ENCODE measurements at places on chromosomes 5 and 9.

- no peak for DNase-seq
Observed at GRCh38 chr9:126636983-126637798, 23.5 kb downstream of the LMX1B start.

- DNase-seq, result no peak
Observed at GRCh38 chr5:135309391-135310327, 89.4 kb downstream of the MACROH2A1 start.

DNA sequence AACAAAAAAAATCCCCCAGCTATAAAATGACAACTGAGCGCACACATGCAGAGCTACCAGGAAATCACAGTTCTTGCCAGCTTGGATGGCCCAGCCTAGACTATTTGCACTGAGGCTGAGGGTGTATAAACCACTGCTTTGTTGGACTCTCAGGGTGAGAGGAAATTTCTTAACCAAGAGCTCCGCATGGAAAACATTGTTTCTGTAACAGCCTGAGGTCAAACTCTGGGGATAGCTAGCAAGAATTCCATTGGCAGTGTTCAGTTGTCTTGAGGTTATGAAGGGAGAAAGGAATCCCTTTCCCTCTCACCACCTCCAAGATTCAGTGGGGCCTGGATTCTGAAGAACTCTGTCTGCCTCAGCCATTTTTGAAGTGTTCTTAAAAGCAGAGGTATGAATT lies 360.0 kb downstream of the OSTF1 start:
- DNase-seq, result no peak

- DNase-seq, result no peak
Observed at GRCh38 chr9:556675-557074, 284.8 kb upstream of the DMRT1 start.

GRCh38 chr5:135088911-135089310 lies 54.9 kb upstream of the PITX1 start:
- DNase-seq, result no peak

- no peak for DNase-seq
Observed at GRCh38 chr9:76401580-76402354, 7.5 kb upstream of the RFK start.

DNA sequence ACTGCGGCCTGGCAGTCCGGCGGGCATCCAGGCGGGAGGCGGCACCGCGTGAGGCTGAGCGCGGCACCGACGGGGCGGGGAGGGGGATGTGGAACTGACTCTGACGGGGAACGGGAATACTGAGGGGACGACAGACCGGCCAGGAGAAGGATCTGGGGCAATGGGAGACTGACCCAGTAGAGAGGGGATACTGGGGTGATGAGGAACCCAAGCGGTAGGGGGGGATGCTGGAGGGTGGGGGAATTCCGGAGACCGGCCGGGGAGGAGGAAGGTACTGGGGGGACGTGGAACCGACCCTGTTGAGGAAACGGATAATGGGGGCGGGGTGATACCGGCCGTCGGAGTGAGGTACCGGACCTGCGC lies 423 bp downstream of the IPPK start:
- DNase-seq, result no peak
